ENCODE measurements at places on chromosomes 16 and 17. TPM values are rescaled to one million over a fixed set of nuclear protein-coding genes. Genes with fewer than 3 reads are reported as not detected.

Gene ZKSCAN2
- 2.2 TPM for total RNA-seq

Gene CD300LB
- total RNA-seq: not detected

Gene SLC4A1
- total RNA-seq: not detected

Gene UMOD
- not detected for total RNA-seq

Gene AXIN2
- total RNA-seq: 0.23 TPM

Gene COIL
- 10.8 TPM for total RNA-seq

Gene SLC52A1
- 0.62 TPM for total RNA-seq

Gene FBXL16
- total RNA-seq: 2.0 TPM

Gene CRISPLD2
- 0.70 TPM for total RNA-seq

Gene CTRB1
- not detected for total RNA-seq

Gene GDPD3
- total RNA-seq: 0.55 TPM

Gene CTRL
- total RNA-seq: 0.23 TPM

Gene PKD1
- 44.1 TPM for total RNA-seq
